ENCODE measurements at places on chromosomes 7 and 10. TPM values are rescaled to one million over a fixed set of nuclear protein-coding genes. Genes with fewer than 3 reads are reported as not detected.

- no peak overlapping the region for H3K27ac ChIP-seq
- H3K27me3 ChIP-seq = no peaks in the 10 kb centered on the region
- H3K4me1 ChIP-seq = no peaks in the 10 kb centered on the region
- no peak for DNase-seq
Observed at GRCh38 chr10:11116817-11117216, 99.1 kb downstream of the CELF2 start.

The ZPBP gene
- not detected for total RNA-seq

The FAM221A gene
- total RNA-seq = 1.5 TPM

The ACHE gene
- 1.3 TPM for total RNA-seq

GRCh38 chr7:79531905-79532664 is 78.6 kb upstream of the MAGI2 start:
- H3K27ac ChIP-seq = no peak overlapping the region
- H3K27me3 ChIP-seq = peaks cover 3% of the 10 kb centered on the region
- DNase-seq = no peak
- H3K4me3 ChIP-seq = no peak overlapping the region
- no peaks in the 10 kb centered on the region for H3K36me3 ChIP-seq

The SPDYE9 gene
- total RNA-seq = not detected

DNA sequence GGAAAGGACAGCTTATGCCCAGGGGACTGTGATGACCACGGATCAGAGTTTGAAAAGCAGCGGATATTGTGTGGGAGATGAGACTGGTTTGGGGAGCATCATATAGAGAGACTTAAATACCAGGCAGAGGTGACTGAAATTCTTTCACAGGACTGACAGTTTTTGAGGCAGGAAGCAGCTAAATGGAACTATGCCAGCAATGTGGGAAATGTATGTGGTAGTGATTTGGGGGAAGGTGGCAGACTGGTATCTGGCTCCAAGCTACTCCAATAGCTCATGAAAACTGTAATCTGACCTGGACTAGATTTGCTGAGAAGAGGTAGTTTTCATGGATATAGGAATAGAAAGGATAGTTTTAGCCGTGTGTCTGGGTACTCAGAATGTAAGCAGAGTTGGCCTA is 592.6 kb downstream of the REEP3 start:
- H3K4me1 ChIP-seq = no peaks in the 10 kb centered on the region
- no peaks in the 10 kb centered on the region for H3K36me3 ChIP-seq
- H3K27ac ChIP-seq = no peak overlapping the region
- no peak for DNase-seq
- H3K4me3 ChIP-seq = no peak overlapping the region
- no peaks in the 10 kb centered on the region for H3K27me3 ChIP-seq

DNA sequence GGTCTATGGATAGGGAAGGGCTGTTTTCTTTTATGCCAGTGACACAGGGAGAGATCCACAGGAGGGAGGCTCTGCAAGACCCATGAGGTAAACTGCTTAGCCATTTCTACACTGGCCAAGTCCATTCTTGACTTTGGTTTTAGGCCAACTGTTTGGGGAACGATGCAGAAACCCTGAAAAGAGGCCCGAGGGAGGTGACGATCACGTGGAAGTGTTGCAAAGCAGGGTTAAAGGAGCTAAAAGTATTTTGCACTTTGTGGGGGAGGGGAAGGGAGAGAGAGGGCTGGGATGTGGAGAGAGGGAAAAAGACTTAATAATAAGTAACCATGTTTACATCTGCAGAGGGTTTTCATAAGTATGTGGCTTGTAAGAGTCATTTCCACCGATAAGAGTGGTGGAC is 239.7 kb downstream of the EMX2 start:
- H3K27ac ChIP-seq = no peak overlapping the region
- H3K27me3 ChIP-seq = no peaks in the 10 kb centered on the region
- H3K36me3 ChIP-seq = no peaks in the 10 kb centered on the region
- no peaks in the 10 kb centered on the region for H3K4me1 ChIP-seq

- no peak overlapping the region for H3K27ac ChIP-seq
- no peak overlapping the region for H3K4me3 ChIP-seq
- no peaks in the 10 kb centered on the region for H3K27me3 ChIP-seq
- DNase-seq = no peak
- peaks cover 8% of the 10 kb centered on the region for H3K4me1 ChIP-seq
Observed at GRCh38 chr10:114577133-114577532, 80.9 kb downstream of the ABLIM1 start.

The MNX1 gene
- total RNA-seq = 3.7 TPM

The PNLIP gene
- total RNA-seq = not detected

GRCh38 chr10:74107391-74107790 is 43.2 kb downstream of the AP3M1 start:
- no peak for DNase-seq
- H3K36me3 ChIP-seq = peaks cover 75% of the 10 kb centered on the region
- H3K4me3 ChIP-seq = no peak overlapping the region
- no peaks in the 10 kb centered on the region for H3K4me1 ChIP-seq

The CCDC172 gene
- not detected for total RNA-seq

DNA sequence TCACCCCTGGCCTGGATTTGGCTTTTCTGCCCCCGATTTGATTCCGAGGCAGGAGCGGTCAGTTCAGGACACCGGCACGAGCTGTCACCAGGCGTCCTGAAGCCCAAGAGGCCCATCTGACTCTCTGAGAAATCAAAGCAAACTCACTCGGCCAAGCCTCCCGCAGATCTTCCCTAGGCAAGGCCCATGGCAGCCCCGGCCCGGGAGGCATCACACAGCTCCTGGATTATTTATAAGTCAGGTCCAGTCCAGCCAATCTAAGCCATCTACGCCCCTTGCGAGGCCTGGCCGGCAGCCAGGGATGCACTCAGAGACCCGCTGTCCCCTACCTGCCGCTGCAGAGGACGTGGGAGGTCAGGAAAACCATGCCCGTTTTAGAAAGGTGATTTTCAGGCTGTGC is 87.3 kb upstream of the DIP2C start:
- no peak overlapping the region for H3K27ac ChIP-seq
- no peak overlapping the region for H3K4me3 ChIP-seq
- H3K27me3 ChIP-seq = no peaks in the 10 kb centered on the region
- no peaks in the 10 kb centered on the region for H3K36me3 ChIP-seq

DNA sequence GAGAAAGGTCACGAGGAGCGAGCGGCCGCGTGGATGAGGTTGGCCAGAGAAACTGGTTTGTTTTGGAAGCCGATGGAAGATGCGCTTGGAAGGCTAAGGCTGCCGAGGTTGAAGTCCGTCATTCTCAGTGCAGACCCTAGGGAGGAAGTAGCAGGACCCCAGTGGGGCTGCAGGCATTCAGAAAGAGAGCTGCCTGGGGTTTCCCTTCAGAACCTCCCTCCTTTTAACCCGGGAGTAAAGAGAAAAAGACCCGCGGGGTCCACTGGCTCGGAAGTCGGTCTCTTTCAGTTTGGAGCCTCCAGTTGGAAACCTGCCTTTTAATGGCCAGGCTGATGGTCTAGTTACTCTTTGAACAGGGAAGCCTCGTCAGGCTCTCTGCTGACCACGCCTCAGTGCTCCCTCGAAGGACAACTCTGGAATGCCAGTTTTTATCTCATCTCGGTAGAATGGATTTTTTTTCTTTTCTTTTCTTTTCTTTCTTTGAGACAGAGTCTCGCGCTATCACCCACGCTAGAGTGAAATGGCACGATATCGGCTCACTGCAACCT is 188.6 kb downstream of the CUX1 start:
- no peak overlapping the region for H3K27ac ChIP-seq
- no peak overlapping the region for H3K4me3 ChIP-seq
- H3K36me3 ChIP-seq = no peaks in the 10 kb centered on the region

- H3K27ac ChIP-seq = no peak overlapping the region
- no peaks in the 10 kb centered on the region for H3K36me3 ChIP-seq
Observed at GRCh38 chr7:124751027-124751426, 14.6 kb downstream of the GPR37 start.

The NPTX2 gene
- not detected for total RNA-seq

The OR6B1 gene
- not detected for total RNA-seq

- no peak overlapping the region for H3K27ac ChIP-seq
- H3K4me1 ChIP-seq = no peaks in the 10 kb centered on the region
Observed at GRCh38 chr7:120486164-120486563, 213.2 kb downstream of the KCND2 start.

DNA sequence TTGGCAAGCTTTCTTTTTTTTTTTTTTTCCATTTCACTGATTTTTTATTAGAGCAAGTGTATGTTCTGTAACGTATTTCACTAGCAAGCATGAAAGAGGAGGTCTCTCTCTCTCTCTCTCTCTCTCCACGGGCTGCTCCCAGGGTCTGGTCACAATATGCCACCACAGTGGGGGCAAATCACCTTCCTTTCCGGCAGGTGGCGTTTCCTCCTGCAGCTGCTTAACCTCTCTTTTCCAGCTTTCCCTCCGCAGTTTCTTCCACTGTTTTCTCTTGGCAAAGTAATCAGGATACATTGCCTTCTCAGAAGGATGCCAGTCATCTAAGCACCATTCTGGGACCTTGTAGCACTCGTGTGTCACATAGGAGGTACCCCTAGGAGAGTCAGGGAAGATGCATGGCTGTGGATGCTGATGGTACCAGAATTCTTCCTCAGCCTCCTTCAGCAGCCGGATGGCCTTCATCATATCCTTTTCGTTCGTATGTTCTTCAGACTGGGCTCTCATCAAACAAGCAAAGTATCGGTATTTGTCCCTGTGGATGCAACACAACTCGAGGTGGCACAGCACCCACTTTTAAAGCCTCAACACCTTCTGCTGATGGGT is 197.3 kb upstream of the PODXL start:
- no peak overlapping the region for H3K4me3 ChIP-seq
- peak; percentile 59 for DNase-seq
- no peaks in the 10 kb centered on the region for H3K4me1 ChIP-seq
- H3K36me3 ChIP-seq = no peaks in the 10 kb centered on the region
- H3K27ac ChIP-seq = no peak overlapping the region

DNA sequence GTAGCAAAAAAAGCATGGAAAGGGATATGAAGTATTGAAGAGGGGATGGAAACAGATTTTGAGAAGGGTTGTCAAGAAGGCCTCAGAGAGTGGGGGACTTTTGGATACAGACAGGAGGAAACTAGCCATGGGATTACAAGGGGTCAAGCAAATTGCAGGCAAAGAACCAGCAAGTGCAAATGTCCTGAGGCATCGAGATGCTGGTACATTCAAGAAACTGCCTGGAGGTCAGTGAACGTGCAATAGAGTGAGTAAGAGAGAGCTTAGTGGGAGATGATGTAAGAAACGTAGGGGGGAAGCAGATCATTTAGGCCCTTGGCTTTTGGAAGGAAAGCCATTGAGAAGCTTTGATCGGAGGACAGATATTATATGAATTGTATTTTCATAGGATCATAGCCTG is 227.4 kb upstream of the AGK start:
- H3K4me3 ChIP-seq = no peak overlapping the region
- H3K27ac ChIP-seq = no peak overlapping the region
- H3K36me3 ChIP-seq = no peaks in the 10 kb centered on the region
- H3K4me1 ChIP-seq = no peaks in the 10 kb centered on the region

DNA sequence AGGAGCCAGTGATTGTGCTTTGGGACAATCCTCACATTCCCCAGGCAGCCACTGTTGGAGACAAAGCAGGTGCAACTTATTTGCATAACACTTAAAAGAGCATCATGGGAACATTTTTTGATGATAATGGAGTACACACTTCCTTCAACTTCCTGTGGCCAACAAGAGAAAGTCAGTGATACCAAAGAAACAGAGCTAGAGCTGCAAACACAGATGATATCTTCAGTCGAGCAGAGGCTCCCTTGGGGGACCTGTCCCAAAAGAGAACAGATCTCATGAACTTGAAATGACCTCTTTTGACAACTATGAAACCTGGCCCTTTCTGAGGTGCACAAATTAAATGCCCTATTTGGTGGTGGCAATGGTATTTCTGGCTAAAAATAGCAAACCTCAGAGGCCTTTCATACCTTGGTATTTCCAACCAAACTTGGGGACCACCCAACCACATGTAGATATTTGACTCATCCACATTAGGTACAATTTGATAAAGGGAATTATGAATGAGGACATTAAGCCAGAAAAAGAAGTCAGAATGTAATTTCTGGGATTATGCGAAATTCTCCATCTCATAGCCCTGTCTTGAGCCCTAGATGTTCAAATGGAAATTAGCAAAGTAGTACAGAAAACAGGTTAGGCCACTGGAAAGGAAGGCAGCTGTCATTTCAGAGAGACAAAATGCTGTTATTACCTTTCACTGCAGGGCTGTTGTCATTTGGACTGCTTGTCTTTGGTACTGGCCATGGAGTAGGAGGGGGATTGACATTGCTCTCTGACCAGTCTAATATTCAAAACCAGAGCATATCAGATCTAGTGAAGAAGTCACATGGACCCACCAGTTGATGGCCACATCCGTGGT is 146.2 kb downstream of the ICA1 start:
- DNase-seq = no peak
- no peak overlapping the region for H3K27ac ChIP-seq
- no peaks in the 10 kb centered on the region for H3K36me3 ChIP-seq
- no peaks in the 10 kb centered on the region for H3K27me3 ChIP-seq
- no peak overlapping the region for H3K4me3 ChIP-seq

The PNLIPRP2 gene
- total RNA-seq = not detected

DNA sequence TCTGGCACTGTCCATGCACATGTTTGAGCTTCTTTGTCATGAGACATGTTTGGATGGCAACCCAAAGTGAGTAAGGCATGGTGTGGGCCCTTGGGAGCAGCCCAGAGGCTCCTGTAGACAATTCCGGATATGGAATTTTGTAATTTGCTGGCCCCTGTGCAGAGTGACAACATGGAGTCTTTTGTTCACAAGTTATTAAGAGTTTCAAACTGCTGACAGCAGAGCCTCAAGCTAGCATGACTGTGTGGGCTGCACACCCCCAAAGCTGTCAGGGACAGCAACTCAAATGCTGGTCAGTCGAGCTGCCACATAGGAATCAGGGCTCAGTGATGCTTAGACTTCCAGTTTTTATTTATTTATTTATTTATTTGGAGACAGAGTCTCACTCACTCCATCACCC is 7.0 kb upstream of the MYL7 start:
- no peaks in the 10 kb centered on the region for H3K27me3 ChIP-seq
- H3K4me3 ChIP-seq = no peak overlapping the region
- H3K36me3 ChIP-seq = no peaks in the 10 kb centered on the region

- H3K4me3 ChIP-seq = no peak overlapping the region
- H3K4me1 ChIP-seq = no peaks in the 10 kb centered on the region
- no peak overlapping the region for H3K27ac ChIP-seq
Observed at GRCh38 chr7:93161181-93161762, 13.1 kb upstream of the SAMD9L start.

GRCh38 chr10:89392974-89393373 is 551 bp downstream of the IFIT1 start:
- peak overlapping the region; percentile 61 for H3K4me3 ChIP-seq
- H3K36me3 ChIP-seq = no peaks in the 10 kb centered on the region
- DNase-seq = no peak
- peaks cover 5% of the 10 kb centered on the region for H3K4me1 ChIP-seq
- H3K27me3 ChIP-seq = no peaks in the 10 kb centered on the region
- H3K27ac ChIP-seq = no peak overlapping the region

DNA sequence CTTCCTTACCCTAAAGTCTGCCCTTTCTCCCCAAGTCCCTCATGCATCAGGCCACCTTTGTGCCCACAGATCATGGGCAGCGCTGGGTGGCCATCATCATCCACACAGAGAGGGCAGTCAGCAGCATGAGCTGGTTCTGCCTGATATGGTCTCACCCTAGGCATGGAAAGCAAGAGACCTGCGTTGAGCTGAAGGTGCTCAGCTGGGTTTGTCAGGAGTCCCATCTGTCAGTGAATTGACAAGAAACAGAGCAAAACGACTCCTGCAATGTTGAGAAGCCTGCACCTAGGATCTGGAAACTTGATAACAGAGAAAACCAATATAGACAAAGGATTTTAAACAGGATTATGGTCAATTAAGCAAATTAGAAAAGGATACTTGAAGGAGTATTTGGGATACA is 242.7 kb upstream of the PRSS1 start:
- no peaks in the 10 kb centered on the region for H3K4me1 ChIP-seq
- 0 out of 2 replicates have a peak, but pooled peaks cover 7% of the 10 kb centered on the region for H3K27me3 ChIP-seq
- H3K27ac ChIP-seq = no peak overlapping the region
- no peak overlapping the region for H3K4me3 ChIP-seq
